ENCODE measurements at places on chromosomes 6 and 20. TPM values are rescaled to one million over a fixed set of nuclear protein-coding genes. Genes with fewer than 3 reads are reported as not detected.

Gene PKIB
- 3.5 TPM for total RNA-seq

- no peak for DNase-seq
Observed at GRCh38 chr6:158808941-158809678, 10.1 kb downstream of the EZR start.

Gene KIAA0408
- total RNA-seq, result 1.8 TPM

- DNase-seq, result no peak
Observed at GRCh38 chr6:14326774-14327173, 209.2 kb downstream of the CD83 start.

Gene BMP7
- not detected for total RNA-seq

DNA sequence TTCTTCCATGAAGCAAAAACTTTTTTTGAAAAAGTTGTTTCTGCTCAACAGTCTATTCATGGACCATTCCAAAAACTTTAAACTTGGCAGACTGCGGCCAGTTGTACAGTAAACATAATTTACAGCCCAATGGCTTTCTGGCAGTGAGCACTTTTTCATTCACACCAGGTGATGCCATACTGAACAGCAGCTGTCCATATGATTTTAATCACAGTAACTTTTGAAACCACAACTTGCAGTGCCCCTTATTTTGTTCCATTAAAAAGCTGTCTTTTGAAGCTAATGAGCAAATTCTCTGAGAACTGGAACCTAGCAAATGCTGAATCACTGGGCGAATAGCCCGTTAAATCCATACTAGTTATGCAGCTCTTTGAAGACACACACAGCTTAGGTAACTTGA is 576.6 kb downstream of the PTPRT start:
- no peak for DNase-seq

DNA sequence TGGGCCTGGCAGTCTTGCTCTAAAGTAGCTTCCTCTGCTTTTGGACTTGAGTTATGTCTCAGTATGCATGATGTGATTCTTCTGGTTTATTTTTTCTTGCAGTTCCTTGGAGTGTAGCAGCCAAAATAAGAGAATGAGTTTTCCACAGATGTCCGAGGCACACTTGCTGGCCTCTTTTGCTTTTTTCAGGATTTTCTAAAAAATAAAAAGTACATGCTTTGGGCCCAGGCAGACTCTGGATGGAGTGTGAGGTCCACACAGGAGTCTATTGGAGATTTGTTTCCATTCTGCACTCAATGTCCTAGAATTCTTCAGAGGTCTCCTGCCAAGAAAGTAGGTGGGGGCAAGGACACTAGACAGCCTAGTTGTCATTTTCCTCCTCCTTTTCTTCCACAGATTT is 477.6 kb downstream of the EPM2A start:
- DNase-seq, result no peak

Gene SIRPB2
- total RNA-seq, result under 0.01 TPM

DNA sequence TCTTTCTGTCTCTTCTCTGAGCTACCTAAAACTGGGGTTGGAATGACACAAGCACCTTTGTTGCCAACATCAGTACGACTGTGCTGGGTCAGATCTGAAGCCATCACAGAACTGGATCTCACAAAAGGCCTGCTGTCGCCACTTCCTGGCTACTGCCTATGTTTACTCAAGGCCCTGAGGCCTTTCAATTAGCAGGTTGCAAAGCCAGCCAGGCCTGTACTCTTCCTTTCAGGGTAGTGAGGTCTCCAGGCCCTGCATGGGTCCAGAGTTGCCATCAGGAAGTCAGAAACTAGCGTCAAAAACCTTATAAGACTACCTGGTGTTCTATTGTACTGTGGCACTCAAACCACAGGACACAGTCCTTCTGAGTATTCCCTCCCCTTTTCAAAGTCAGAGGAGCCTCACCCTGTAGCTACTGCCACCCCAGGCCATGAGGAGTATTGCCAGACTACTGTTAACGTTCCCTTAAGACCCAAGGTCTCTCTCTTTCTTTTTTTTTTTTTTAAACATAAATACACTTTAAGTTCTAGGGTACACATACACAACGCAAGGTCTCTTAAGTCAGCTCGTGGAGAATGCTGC is 937.4 kb upstream of the GJE1 start:
- no peak for DNase-seq

DNA sequence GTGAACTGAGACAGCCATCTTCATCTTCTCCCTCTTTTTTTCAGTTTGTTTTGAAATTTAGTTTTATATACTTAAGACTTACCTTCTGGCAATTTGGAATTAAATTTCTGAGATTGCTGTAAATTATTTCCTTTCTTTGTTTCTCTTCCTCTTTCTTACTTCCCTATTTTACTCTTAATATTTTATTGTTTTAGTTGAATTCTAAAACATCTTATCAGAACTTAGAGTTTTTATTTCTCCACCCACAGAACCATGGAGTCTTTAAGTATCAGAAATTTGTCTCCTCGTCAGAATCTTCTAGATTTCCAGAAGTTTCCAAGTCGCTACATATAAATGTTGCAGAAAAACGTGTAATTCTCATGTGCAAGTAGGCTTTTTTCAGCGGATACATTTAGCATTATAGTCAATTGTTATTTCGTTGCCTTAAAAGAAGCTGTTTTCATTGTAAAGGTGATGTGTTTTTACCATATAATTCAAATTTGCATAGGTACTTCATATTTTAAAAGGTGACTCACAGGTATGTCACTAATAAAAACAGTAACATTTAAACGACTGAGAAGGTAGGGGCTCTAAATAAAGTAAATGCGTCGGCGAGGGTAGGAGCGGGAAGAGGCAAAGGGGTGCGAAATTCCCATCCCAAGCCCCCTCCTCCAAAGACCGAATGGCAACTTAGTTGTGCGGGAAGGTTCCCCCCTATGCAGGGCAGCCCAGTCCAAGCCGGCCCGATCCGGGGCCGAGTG is 866 bp upstream of the MYO6 start:
- DNase-seq, result no peak

GRCh38 chr6:36985417-36985807 is 584 bp downstream of the MTCH1 start:
- no peak for DNase-seq

- DNase-seq, result peak; percentile 34
Observed at GRCh38 chr6:55033016-55033546, 141.2 kb upstream of the HCRTR2 start.

GRCh38 chr6:42727087-42727611 is 4.8 kb upstream of the PRPH2 start:
- DNase-seq, result peak; percentile 68

DNA sequence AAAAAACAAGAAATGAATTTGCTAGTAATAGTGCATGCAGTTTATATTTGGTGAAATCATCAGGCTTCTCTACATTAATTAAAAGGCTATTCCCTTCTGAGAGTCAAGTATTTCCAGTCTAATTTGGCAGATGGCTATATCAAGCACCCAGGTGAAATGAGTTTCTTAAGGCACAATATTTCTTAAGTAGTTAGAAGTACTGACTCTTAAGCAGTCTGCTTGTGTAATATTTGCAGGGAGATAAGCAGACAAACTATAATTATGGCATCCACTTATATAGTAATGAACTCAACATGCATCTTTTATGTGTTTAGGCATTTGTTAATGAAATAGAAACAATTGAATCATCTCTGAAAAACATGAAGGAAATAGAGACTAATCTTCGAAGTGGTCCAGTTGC is 189.2 kb downstream of the UTRN start:
- no peak for DNase-seq

Gene PIGT
- 52.8 TPM for total RNA-seq

GRCh38 chr20:38445381-38445796 is 10.3 kb upstream of the SNHG17 start:
- DNase-seq, result no peak
